ENCODE measurements at places on chromosomes 1 and 21. TPM values are rescaled to one million over a fixed set of nuclear protein-coding genes. Genes with fewer than 3 reads are reported as not detected.

The MYOG gene
- total RNA-seq, result not detected

DNA sequence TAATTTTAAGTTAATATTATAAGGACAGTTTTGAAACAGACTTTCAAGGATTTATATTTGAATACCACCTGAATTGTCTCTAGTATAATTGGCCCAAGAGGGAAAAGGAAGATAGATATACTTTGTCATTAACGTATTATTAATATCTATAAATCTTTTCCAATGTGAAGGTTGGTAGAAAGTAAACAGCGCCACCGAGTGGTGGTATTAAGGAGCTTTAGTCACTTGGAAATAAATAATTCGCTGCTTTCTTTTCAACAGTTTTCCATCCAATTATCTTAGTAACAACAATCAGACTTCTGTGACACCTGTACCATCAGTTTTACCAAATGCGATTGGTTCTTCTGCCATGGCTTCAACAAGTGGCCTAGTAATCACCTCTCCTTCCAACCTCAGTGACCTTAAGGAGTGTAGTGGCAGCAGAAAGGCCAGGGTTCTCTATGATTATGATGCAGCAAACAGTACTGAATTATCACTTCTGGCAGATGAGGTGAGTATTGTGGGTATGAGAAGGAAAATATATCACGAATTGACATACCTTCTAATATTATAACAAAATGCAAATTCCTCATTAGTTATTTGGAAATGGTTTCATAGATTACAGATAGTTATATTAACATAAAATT lies 37.7 kb downstream of the SH3GLB1 start:
- no peak for DNase-seq

GRCh38 chr1:160416369-160416768 lies 16.0 kb downstream of the VANGL2 start:
- no peak for DNase-seq

- DNase-seq, result no peak
Measured at GRCh38 chr1:160143695-160144094, 7.7 kb upstream of the ATP1A4 start.

DNA sequence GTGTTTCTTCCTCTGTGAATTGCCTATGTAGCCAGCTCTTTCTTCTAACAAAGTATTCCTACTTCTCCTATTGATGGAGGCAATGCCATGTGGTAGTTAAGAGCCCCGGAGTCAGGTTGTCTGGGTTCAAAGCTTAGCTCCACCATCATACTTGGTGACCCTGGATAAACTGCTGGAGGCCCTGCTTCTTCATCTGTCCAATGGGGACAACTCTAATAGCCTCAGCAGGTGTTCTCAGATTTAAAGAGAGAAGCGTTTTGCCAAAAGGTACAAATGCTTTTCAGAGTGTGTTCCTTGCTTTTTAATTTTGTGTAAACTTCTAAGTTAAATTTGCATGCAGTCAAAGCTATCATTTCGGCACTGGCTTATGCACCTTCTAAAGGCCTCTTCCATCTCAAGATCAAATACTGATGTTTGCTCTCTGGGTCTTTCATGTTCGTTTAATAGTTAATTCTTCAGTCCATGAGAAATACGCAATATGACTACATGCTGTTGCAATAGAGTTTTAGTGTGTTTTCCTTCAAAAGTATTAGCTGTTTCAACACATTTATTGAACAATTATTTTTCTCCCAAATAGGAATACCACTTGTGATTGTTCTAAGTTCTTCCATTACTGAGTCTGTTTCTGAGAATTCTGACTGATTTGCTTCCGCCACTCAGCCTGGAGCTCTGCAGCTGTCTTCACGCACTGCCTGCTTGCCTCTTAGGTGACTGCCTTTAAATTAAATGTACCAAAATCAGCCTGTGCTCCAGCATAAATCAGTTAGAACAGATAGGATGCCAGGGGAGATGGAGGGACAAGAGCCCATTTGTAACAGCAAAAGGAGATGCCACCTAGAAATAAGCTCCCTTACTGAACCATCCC lies 75.6 kb downstream of the CAPZB start:
- DNase-seq, result no peak

DNA sequence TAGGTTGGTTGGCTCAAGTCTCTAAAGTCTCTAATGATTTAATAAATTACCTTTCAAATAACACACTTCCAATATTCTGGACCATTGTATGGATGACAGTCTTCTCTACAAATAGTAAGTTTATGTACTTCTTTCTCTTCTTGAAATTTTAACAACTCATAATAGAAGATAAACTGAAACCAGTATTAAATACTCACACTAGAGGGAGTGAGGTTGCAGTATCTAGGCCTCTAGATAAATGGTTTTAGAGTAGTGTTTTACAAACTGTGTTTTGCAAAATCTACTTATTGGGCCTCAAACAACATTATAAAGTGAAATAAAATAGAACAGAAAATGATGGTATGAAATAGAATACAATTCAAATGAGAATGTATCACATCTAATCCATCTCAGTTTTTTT lies 479.9 kb upstream of the BRINP3 start:
- DNase-seq, result no peak

- no peak for DNase-seq
Measured at GRCh38 chr1:169468982-169469381, 16.8 kb downstream of the SLC19A2 start.
